ENCODE measurements at places on chromosomes 6 and 20.

DNA sequence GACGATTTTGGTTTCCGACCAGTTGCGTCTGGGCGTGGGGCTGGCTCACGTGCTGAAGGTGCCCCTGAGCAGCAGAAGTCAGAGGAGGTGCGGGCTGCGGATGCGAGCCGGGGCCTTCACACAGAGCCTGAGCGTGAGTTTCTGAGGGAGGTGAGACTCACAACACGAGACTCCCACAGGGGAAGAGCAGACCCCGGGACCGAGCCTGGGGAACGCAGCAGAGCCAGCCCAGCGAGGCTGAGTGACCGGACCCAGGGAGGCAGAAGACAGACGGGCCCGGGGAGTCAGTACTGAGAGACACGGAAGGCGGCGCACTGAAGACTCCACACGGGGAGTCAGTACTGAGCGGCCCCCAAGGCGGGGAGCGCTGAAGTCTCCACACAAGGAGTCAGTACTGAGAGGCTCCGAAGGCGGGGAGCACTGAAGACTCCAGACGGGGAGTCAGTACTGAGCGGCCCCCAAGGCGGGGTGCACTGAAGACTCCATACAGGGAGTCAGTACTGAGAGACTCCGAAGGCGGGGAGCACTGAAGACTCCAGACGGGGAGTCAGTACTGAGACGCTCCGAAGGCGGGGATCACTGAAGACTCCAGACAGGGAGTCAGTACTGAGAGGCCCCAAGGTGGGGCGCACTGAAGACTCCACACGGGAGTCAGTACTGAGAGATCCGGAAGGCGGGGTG is 77.8 kb downstream of the DLL1 start:
- DNase-seq: no peak

DNA sequence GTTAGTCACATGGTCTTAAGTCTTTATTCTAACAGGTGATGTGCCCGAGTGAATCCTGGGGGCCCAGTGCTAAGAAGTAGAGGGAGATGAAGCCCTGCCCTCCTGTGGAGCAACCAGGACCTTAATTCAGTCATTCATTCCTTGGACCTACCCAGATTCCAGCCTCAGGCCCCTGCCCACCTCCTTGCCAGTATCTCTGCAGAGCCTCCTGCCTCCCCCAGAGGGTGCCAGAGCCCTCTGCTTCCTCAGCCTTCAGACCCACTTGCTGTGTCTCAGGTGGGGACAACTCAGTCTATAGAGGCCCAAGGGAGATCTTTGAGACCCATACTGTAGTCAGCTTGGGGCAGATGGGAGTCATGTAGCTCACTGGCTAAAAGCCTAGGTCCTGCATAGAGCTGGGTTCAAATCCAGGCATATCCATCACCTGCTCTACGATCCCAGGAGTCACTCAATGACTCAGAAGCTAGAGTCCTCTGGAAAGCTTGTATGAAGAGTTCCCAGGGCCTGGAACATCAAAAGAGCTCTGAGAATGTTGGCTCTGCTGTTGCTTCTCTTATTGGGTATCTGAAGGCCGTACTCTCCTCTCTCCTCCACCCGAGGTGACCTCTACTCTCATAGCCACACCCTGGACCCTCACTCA is 3.9 kb upstream of the SIGLEC1 start:
- DNase-seq: peak; percentile 74

- no peak for DNase-seq
Measured at GRCh38 chr6:122660296-122660695, 50.1 kb downstream of the PKIB start.

DNA sequence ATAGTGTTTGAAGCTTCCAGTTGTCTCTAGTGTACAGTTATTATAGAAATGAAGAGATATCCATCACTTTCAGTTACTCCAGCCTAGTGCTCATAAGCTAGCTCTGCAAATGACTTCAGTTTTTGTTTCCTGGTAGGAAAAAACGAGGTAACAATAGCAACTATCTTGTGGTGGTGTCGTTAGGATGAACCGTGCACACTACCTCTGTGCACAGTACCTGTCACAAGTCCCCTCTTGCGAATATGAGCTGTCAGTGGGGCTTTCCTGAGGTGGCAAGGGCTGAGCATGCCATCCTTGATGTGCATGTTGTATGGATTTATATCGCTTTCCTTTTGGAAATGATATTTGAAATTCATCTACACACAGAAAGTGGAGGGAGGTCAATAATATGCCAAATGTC is 151.8 kb downstream of the ARID1B start:
- no peak for DNase-seq

DNA sequence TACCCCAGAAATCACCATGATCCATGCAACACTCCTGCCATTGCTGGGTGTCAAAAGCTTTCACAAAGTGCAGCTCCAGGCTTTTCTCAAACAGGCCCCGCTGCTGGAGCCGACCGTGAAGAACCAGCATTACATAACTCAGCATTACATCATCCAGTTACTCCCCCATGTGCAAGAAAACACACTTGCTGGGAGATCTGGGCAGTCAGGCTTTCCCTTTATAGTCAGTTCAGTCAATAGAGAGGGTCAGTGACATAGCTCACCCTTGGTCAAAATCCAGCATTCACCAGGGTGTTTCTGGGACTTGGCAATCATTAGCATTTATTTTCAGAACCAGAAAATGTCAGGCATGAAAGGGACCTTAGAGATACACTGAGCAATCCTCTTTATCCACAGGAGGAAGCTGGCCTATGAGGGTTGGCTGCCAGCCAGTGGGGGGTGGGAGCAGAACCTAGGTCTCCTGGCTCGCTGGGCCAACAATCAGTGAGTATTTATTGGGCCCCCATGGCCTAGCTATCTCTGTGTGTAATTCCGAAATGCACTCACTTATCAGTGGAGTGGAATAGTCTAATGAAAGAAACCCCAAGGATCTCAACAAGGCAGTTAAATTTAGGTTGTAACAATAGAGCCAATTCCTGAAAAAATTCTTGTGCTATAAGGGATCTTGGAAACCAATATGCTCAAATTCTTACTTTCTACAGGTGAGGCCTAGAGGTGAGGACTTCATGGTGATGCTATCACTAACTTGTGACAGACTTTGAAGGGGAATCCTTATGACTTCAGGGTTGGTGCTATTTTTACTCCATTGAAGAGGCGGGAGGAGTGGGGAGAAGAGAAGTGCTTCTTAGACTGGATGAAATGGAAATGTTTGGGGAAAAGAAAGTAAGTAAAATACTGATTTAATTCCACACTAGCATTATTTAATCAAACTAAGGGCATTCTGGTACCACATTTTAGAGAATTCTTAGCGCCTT is 54.6 kb downstream of the LYRM4 start:
- DNase-seq: no peak

DNA sequence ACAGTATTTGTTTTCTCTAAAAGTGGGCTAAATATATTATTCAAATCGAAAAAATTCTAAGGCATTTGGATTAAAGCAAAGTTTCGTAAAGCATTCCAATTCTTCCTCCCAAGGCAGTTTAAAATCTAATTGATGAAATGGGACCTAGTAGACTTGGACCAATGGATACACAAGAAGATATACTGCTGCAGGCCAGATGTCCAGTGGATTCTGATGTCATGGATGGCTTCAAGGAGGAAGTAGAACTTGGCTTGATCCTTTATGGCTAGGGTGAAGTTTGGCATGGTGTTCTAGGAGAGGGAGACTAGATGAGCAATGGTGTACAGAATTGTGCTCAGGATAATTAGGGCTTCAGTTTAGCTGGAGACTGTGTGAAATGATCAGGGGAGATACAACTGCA is 559.5 kb upstream of the MMS22L start:
- no peak for DNase-seq

DNA sequence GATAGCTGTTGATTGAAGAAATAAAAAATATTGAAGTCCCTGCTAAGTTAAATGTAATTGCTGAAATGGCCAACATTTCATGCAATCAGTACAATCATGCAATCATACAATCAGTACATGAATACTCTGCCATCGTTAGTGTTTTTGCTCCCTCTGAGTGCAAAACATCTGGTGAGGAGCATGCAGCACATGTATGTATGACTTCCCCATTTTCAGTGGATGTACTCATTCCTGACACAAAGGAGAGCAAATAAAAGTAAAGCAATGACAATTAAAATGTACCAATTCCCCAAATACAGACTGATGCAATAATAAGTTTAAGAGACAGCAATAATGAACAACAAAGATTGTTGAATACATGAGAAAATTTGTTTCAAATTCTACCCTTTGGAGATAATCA is 140.7 kb downstream of the PLCB1 start:
- peak; percentile 70 for DNase-seq

- DNase-seq: no peak
Measured at GRCh38 chr6:115766745-115767462, 293.8 kb downstream of the FRK start.

DNA sequence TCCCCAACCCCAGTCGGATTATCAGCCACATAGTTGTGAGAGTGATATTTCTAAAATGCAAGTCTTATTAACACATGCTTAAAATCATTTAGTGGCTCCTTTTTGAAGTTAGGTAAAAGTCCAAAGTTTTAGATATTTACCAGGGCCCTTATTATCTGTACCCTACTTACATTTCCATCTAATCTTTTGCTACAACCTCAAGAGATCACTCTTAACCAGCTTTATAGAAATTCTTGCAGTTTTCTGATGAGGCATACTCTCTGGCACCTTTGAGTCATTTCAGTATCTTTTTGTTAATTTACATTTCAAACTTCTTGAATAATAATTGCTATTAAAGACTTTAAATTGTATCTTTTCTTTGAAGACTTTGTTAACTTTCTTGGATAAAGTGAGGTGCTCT is 453.3 kb downstream of the RFPL4B start:
- no peak for DNase-seq

DNA sequence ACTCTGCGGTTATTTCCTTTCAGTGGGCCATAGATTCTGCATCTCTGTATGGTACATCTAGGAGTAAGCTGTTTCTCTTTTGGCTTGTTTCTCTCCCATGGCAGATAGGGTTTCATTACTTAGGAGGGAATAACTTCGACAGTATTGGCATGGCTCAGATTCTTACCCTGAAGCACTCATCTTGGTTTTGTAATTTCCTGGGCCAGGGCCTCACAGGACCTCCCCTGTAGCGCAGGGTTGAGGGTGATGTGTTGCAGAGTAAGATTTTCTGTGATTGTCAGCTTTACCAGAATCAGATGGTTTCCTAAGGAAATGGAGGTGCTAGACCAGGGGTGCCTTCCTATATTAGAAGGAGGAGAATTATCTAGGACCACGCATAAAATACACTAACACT is 78.3 kb downstream of the STXBP5 start:
- DNase-seq: no peak

GRCh38 chr20:2451422-2451821 is 19.2 kb downstream of the SNRPB start:
- DNase-seq: no peak

DNA sequence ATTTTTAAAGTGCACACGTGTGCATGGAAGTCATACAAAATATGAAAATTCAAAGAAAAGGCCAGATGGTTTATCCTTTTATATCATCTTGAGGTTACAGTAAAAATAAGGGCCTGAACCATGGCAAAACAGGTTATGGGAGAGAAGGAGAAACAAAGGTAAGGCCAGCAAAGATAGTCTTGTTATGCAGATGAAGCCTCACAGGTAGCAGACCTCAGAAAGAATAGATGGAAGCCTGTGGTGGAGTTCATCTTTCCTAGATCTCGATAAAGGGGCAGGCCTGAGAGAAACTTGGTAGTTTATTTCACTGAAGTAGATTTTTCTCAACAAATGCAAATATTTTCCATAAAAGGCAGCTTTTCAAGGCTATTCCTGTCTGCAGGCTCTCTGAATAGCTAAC is 693.8 kb downstream of the KHDRBS2 start:
- no peak for DNase-seq

GRCh38 chr6:13474360-13474759 is 13.0 kb downstream of the GFOD1 start:
- no peak for DNase-seq

- no peak for DNase-seq
Measured at GRCh38 chr6:109093732-109094415, 772 bp downstream of the SESN1 start.
